ENCODE measurements at places on chromosomes 2 and 18. TPM values are rescaled to one million over a fixed set of nuclear protein-coding genes. Genes with fewer than 3 reads are reported as not detected.

The DYNAP gene
- not detected for total RNA-seq

The TRIM43 gene
- not detected for total RNA-seq

The GPAT2 gene
- 3.6 TPM for total RNA-seq

The TNFRSF11A gene
- 0.41 TPM for total RNA-seq

The SFT2D3 gene
- 13.6 TPM for total RNA-seq

The HOXD8 gene
- total RNA-seq, result not detected

The DSG4 gene
- not detected for total RNA-seq

The NT5DC4 gene
- 10.3 TPM for total RNA-seq

The ADAM23 gene
- total RNA-seq, result 1.7 TPM

The NEU2 gene
- not detected for total RNA-seq

The PLCD4 gene
- not detected for total RNA-seq

The EIPR1 gene
- total RNA-seq, result 31.8 TPM

The CAPN13 gene
- total RNA-seq, result not detected

The ASXL3 gene
- 0.02 TPM for total RNA-seq

The MALL gene
- total RNA-seq, result not detected

The LIMS3 gene
- 0.32 TPM for total RNA-seq

The SNTG2 gene
- total RNA-seq, result 2.4 TPM

The DRC1 gene
- not detected for total RNA-seq

The UGT1A8 gene
- total RNA-seq, result not detected

The TAF4B gene
- total RNA-seq, result 15.6 TPM

The CROCC2 gene
- not detected for total RNA-seq

The GRB14 gene
- not detected for total RNA-seq

The NYAP2 gene
- 0.15 TPM for total RNA-seq

The C18orf54 gene
- 4.8 TPM for total RNA-seq

The FAP gene
- total RNA-seq, result not detected

The HSBP1L1 gene
- 7.2 TPM for total RNA-seq

The ARMC9 gene
- 5.4 TPM for total RNA-seq

The ERMN gene
- total RNA-seq, result 11.9 TPM
